ENCODE measurements at places on chromosomes 7 and 10. TPM values are rescaled to one million over a fixed set of nuclear protein-coding genes. Genes with fewer than 3 reads are reported as not detected.

CCDC172 gene
- total RNA-seq = not detected

DNA sequence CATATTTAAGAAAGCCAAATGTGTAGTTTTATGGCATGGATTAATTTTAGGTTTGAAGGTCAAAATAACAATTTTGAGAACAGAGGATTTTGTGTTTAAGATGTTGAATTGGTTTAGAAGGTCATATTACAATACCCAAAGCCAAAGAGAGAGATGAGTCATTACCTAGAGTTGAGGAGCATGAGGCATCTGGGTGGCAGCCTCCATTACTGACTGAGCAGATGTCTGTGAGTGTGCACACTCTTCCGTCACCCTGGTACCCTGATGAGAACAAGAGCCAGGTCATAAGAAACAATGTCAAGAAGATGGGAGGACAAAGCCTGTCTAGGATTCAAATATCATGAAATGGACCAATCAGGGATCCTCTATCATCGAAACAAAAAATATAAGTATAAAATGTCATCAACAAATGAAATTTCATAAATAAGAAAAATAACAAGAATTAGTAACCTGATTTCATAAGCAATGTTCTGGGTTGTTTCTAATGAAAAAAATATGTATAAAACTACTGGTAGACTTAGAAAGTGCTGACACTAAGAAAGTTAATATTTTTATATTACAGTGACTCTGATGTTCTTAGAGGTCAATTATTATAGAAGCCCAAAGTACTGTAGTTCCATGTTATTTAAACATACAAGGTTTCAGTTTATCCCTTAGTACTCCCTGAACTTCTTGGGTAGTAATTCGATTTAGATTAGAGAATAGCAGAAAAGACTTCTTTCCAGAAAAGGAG lies 20.0 kb downstream of the CUBN start:
- DNase-seq = no peak

GRCh38 chr10:119318411-119319160 lies 111.2 kb downstream of the GRK5 start:
- DNase-seq = no peak

DNA sequence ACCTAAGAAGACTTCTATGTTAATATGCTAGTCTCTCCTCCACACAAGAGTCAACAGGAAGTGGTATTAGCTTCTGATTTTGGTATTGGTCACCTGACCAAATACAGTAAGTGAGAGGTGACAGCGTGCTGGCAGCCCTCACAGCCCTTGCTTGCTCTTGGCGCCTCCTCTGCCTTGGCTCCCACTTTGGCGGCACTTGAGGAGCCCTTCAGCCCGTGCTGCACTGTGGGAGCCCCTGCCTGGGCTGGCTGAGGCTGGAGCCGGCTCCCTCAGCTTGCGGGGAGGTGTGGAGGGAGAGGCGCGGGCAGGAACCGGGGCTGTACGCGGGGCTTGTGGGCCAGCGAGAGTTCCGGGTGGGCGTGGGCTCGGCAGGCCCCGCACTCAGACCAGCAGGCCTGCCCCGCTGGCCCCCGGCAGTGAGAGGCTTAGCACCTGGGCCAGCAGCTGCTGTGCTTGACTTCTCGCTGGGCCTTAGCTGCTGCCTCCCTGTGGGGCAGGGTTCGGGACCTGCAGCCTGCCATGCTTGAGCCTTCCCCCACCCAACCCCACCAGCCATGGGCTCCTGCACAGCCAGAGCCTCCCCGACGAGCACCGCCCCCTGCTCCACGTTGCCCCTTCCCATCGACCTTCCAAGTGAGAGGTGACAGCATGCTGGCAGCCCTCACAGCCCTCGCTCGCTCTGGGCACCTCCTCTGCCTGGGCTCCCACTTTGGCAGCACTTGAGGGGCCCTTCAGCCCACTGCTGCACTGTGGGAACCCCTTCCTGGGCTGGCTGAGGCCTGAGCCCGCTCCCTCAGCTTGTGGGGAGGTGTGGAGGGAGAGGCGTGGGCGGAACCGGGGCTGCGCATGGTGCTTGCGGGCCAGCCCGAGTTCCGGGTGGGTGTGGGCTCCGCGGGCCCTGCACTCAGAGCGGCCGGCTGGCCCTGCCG lies 4.2 kb upstream of the ACSL5 start:
- DNase-seq = peak; percentile 8

- peak; percentile 36 for DNase-seq
Measured at GRCh38 chr10:71767420-71768035, 5.8 kb downstream of the VSIR start.

DNA sequence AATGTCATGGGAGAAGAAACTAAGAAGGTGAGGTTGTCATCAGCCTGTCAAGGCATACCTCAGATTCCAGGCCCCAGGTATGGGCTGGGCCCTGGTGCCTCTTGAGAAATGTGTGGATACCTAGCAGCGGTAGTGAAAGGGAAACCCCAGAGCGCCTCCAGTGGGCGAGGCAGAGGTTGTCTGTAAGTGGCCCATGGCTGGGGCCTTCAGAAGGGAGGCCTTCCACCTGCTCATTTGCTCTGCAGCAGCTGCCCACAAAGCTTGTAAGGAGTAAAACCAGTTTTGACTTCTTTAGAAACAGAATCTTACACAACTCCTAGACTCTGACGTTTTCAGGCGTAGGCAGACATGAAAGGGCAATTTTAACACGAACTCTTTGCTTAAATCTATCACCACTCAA lies 509.9 kb downstream of the PARD3 start:
- DNase-seq = peak; percentile 18

SGMS1 gene
- total RNA-seq = 44.5 TPM

DNA sequence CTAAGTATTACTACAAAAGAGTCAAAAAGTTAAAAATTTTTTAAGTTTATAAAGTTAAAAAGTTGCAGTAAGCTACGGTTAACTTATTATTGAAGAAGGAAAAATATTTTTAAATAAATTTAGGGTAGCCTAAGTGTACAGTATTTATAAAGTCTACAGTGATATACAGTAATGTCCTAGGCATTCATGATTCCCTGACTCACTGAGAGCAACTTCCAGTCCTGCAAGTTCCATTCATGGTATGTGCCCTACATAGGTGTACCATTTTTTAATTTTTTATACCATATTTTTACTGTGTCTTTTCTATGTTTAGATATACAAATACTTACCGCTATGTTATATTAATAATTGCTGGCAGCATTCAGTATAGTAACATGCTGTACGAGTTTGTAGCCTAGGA lies 92.3 kb downstream of the CTNNA3 start:
- DNase-seq = no peak

DNA sequence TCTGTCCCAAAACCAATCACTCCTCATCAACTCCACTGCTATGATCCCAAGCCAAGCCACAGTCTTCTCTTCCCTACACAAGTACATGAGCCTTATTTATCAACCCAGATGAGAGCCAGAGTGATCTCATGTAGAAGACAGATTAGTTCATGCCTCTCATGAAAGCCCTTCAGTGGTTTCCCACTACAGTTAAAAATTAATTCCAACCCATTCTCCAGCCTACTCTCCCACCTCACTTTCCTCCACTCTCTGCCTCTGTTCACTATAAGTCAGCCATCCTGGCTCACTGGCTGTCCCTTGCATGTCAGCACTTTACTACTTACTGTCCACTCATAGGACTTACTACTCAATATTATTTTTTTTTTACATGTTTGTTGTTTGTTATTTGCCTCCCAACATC lies 67.3 kb downstream of the CACUL1 start:
- DNase-seq = no peak

DNA sequence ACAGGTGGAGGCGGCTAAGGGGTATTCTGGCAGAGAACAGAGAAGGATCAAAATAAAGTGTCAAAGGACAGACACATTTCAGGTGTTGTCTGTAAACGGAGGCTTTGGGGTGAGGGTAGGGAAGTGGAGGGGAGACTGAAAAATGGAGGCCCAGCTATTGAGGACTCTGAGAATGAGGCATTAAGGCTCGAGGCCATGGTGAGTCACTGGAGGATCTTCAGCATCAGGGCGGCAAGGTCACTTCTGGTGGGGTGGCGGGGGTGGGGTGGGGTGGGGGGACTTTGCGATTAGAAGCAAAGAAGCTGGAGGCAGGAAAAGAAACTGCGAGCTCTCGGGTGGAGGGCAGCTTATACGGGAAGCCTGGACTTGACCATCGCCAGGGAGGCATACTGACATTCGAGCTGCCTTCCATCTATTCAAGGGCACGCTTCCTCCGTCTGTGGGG lies 58.4 kb upstream of the PCGF5 start:
- DNase-seq = no peak
